NCI-H2029 treated with DMSO at 0.1 percent for 48 hours (cell line): ENCODE measurements at places on chromosomes 2 and 18.

DNA sequence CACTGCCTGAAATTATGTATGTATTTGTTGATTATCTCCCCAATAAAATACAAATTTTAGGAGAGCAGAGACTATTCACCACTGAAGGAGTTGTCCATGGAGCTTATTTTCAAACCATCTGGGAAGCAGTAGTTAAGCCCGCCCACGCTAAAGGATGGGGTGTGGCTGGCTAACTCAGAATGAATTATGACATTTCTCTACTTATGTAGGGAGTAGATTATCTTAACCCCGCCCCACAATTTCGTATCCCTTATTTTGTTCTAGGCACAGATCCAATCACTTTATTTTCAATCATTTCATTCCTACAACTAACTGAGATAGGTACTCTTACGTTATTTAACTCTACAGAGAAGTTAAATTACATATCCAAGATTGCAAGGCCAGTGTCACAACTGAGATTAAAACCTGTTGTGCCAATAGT lies 1.4 kb upstream of the LAPTM4A start:
- peak; percentile 14 for DNase-seq

DNA sequence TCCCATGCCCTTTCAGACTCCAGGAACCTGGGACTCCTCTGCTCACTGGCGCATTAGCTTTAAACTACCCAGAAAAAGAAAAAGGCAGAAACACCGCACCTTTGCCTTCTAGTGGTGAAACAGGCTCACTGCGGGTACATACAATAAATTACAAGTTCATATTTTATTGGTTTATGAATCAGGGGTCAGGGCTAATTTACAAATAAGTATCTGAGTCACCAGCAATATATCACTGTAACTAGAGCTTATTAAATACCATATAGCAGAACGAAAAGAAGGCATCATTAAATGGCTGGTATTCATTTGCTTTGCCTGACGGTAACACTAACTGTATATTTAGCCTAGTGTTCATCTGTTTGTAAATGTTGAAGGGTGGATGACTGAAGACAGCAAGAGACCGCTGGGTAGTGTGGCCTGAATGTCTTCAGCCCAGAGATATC lies 26.9 kb upstream of the DTNB start:
- no peak for DNase-seq

DNA sequence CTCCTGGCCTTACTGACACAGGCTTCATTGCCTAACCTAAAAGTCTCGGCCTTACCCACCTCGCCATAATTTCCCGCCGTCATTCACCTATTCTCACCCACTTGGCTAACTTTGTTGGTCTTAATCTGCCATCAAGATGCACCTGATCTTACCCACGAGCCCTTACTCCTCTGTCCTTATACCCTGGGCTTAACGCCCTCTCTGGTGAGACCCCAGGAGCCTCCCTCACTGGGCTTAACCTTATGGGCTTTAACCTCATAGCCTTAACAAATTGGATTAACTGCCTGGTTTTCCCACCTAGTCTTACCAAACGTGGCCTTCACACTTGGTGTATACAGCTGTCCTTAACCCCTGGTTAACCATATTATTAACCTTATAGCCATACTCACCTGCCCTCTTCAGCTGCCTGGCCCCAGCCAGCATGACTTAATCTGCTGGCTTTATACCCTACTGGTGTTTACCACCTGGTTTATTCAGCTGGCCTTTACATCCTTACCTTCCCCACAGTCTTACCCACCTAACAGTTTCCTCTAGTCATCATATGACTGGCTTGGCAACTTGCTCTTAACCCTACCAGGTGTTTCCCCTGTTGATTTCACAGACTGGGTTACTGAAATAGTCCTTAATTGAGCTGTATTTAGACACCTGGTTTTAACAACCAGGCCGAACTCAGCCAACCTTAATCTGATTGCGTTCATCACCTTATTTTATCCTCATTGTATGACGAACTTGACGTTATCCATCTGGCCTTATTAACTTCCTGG lies 132.0 kb upstream of the ZSWIM2 start:
- peak; percentile 6 for DNase-seq

GRCh38 chr2:235641956-235642355 lies 148.1 kb downstream of the AGAP1 start:
- no peak for DNase-seq

DNA sequence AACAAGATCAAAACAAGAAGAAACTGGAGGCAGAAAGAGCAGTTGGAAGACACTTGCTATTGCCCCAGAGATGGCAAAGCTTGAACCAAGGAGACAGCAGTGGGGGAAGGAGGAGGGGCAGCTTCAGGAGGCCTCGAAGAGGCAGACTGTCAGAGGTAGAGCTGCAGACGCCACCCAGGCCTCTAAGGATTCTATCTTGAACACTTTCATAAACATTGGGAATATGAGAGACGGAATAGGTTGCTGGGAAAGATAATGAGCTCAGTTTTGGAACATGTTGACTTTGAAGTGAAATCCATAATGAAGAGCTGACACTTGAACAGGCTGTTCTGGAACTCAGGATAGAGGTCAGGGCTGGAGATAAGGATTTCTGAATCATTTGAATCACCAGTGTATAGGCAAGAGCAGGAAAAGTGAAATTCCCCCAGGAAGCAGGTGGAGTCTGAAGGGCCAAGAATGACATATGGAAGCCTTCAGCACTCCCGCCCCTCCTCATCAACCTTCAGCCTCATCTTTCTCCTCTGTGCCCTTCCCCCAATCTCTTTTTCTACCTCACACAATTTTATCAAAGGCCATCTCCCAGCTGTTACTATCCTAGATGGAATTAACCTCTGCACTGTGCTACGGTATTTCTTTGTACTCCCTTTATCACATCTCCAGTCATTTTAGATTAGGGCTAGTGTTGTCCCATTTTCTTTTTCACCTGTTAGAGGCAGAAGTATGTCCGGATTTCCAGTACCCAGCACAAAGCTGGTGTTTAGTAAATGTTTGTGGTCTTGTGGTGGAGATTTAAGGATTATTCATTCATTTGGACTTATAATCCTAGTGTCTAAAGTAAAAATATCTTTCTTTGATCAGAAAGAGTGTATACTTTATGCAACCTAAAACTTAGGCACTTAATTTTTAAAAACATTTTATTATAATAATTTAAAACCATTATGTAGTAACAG lies 47.5 kb upstream of the RTN4 start:
- no peak for DNase-seq

DNA sequence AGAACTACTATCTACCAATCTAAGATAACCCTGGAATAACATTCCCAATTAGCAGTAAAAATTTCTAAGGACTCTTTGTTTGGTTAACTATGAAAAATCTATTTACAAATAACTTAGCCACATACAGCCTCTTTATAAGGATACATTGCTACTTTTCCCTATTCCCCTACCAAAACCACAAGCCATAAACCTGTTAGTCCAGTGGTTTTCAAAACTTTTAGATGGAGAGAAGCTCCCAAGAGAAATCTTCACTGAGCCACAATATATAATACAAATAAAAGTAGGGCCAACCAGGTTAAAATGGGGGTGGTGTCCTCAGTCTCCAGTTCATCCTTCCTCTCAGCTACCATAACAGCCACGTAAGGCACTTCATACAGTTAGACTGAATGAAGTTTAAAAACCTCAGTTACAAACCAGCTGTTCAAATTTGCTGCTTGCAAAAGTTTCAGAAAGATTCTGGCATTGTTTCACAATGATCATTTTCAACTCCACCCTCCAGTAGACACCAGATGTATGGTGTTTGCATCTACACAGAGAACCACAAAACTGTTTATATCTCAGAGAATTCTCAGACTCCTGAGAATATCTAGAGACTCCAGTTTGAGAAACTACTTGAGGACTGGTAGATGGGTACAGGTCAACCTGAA lies 26.0 kb downstream of the SOS1 start:
- no peak for DNase-seq

DNA sequence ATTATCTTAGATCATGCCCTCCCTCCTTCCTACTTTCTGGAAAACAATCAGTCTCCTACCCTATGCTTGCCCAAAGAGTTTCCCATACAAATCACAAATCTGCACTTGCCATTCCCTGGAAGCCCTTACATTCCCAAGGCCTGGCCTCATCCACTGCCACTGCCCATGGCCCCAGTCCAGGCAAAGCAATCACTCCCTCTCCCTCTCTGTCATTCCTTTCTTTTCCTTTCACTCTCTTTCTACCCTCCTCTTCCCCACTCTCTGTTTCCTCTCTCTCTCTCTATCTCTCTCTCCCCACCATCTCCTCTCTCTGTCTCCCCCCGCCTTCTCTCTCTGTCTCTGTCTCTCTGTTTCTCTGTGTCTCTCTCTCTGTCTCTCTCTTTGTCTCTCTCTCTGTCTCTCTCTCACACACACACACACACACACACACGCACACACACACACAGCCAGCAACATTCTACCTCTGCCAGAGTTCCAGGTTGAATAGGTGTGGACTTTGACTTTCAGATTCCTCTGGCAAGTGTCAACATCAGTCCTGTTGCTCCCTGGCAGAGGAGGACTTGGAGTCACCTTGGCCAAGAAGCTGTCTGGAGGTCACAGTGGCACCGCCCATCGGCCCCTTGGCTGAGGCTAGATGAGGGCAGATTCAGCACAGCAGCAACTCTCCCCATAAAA lies 43.7 kb upstream of the NAT8 start:
- no peak for DNase-seq

- no peak for DNase-seq
These were observed 37.5 kb upstream of the NCOA1 start for GRCh38 chr2:24453379-24454073.

- DNase-seq, result no peak
These were observed 199.6 kb downstream of the VAPA start for GRCh38 chr18:10113121-10114022.

DNA sequence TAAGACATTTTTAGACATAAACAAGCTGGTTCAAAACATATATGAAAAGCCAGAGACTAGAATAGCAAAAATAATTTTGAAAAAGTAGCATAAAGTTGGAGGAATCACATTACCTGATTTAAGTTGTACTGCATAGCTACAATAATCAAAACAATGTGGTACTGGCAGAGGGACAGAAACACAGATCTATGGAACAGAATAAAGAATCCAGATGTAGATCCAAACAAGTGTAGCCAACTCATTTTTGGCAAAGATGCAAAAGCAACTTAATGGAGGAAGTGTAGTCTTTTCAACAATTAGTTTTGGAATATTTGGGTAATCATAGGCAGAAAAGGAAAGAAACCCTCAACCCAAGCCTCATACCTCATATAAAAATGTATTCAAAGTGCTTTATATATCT lies 278.7 kb upstream of the ZNF521 start:
- DNase-seq, result no peak

- DNase-seq, result no peak
These were observed 49.9 kb downstream of the LPIN2 start for GRCh38 chr18:2963048-2963447.

DNA sequence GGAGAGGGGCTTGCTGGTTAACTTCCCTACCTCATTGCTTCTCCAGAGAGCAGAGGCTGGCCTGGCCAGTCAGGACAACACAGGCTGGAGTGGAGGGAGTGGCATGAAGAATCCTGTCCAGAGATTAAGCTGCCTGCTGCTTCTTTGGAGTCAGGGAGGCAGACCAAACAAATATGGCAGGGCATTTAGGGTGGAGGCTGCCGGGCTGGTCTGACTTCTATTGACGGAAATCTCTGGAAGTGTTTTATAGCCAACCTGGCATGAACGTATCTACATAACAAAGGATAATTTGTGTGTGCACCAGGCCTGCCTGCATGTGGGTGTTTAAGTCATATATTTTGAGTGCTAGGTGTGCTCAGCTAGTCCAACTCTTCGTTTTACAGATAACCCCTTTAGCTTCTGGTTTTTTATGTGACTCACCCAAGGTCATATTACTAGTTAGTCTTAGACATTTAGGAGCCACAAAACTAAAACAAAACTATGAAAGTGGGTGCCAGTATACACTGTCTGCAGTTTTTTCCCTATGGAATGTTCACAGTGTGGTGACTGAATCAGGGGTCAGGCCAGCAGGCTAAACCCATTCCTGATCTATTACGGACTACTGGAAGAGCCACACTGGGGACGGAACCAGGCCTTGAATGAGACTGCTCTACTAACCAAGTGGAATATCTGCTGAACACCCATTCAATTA lies 5.5 kb downstream of the NPC1 start:
- DNase-seq, result no peak

GRCh38 chr18:62537042-62537894 lies 14.4 kb downstream of the ZCCHC2 start:
- no peak for DNase-seq

GRCh38 chr2:66692521-66693054 lies 257.7 kb downstream of the MEIS1 start:
- DNase-seq, result no peak

DNA sequence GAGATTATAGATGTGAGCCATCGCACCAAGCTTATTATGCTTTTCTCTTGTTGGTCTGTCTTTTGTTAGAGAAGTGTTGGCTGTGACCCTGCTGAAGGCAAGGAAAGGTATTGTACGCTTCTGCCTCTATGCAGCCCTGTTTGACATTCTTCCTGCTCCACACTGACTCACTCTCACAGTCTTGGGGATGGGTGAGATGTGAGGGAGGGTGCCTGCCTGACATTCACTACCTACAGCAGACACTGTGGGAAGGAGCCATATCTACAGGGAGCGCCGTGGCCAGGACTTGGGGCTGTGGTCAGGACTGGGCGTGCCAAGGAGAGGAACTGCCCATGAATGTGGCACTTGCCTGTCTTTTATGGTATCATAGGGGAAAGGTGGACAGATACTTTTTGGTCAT lies 43.9 kb upstream of the FHL2 start:
- no peak for DNase-seq

DNA sequence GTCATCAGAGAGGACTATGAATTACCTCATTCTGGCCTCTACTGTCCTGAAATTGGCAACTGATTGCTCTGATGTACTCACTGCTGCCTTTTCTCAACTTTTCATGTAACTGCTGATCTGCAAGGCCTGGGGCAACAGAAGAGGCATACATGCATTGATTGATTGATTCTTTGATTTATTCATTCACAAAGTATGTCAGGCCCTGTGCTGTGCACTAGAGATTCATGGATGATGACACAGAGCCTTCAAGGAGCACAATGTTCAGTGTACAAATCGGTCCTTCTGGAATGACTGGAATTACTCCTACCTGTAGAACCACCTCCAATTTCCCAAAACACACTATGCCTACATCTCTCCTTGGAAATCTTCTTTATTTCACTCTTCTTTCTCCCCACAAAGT lies 111.3 kb downstream of the LRATD1 start:
- DNase-seq, result no peak

DNA sequence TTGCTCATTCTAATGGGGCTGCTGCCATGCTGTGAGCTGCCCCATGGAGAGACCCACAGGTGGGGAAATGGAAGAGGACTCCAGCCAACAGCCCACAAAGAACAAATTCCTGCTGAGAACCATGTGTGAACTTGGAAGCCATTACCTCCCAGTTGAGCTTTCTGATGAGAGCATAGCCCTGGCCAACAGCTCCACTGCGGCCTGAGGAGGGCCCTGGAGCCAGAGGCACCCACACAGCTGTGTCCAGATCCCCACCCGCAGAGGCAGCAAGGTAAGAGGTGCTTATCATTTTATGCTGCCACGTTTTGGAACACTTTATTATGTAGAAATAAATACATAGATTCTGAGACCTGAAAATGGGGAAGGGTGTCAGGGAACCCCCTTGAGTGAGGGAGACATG lies 44.2 kb upstream of the OTOS start:
- no peak for DNase-seq
